Left forelimb (tissue), 1 donor: ENCODE measurements at places on chromosomes 12 and 14.

DNA sequence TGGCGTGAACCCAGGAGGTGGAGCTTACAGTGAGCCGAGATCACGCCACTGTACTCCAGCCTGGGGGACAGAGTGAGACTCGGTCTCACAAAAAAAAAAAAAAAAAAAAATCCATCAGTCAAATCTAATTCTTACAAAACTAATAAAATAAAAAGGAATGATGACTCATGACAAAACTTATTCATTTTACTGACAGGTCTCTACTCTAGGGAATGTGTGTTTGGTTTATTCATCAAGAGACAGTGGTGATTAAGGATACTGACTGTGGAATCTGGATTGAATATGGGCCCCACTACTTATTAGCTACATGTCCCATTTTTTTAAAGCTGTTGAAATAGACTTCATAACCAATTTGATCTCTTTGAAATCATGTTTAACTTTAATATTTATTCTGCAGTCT is 29.3 kb upstream of the GAS2L3 start:
- no peak for DNase-seq

DNA sequence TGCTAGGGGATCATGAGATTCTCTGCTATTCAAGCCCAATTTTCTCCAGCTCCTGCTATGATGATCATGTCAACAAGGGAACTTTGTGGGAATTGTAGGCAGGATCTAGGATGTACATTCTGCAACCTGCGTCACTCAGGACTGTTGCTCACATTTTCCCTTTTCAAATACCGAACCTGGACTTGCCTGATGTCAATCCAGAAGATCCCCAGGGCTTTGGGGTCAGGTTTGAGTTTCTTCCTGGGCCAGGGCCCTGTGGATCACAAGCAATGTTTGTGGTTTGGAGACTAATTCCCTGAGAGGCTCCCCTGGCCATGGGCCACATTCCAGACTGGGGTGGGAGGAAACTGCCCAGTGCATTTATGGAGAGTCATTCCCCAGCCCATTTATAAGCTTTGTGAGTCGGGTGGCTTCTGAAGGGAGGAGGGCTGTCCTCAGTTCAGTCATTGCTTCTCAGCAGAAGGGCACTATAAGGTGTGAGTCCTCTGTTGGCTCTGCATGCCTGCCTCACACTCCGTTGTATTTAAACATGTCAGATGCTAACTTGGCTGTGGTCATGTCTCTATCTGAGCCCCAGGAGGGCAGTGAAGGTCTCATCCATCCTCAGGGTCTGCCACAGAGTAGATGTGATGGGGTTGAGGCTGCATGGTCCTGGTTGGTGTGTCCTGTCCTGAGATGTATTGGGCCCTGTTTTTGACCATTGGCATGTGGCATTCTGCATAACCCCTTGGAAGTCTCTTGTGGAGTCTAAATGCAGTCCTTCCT is 6.5 kb downstream of the KRT86 start:
- peak; percentile 47 for DNase-seq

GRCh38 chr12:107319533-107320032 is 226.2 kb upstream of the CRY1 start:
- no peak for DNase-seq

DNA sequence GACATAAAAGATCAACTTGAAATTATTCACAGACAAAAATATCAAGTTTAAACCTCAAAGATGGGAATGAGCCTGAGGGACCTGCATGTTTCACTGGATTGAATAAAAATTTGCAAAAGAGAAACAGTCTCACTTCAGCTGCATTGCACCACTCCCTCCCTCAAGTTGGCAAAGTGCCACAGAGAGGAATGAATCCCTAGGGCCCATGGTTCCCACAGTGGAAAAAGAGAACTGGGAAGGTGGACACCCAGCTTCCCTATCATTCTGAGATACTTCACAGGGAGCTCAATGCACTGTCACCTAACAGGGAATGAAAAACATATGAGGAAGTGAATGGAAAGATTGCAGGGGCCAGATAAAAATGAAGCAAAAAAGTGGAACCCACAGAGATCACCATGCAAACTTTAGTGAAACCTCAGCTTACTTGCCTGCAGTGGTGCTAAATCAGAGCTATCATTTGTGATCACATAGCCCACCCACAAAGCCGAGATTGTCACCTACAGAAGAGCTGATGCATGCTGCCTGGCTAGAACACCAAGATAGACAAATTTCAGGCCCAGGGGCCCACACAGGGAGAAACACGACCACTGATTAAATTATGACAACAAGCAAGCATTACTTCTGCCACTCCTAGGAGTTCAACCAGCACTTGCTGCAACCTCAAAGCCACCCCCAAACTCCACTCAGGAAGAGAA is 911.3 kb downstream of the LRFN5 start:
- no peak for DNase-seq

DNA sequence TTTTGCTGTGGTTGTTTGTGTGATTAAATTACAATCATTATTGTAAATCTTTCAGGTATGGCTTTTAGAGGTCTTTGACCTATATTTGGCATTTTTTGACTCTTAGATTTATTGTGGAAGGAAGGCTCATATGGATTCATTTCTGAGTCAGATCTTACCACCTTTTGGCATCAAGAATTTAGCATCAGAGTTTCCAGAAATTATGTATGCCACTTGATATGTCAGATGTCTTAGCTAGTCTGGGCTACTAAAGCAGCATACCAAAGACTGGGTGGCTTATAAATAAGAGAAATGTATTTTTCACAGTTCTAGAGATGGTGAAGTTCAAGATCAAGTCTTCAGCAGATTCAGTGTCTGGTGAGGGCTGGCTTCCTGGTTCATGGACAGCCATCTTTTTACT is 129.5 kb upstream of the PZP start:
- no peak for DNase-seq

- DNase-seq = no peak
Measured at GRCh38 chr14:54981698-54982097, 45.2 kb downstream of the WDHD1 start.

DNA sequence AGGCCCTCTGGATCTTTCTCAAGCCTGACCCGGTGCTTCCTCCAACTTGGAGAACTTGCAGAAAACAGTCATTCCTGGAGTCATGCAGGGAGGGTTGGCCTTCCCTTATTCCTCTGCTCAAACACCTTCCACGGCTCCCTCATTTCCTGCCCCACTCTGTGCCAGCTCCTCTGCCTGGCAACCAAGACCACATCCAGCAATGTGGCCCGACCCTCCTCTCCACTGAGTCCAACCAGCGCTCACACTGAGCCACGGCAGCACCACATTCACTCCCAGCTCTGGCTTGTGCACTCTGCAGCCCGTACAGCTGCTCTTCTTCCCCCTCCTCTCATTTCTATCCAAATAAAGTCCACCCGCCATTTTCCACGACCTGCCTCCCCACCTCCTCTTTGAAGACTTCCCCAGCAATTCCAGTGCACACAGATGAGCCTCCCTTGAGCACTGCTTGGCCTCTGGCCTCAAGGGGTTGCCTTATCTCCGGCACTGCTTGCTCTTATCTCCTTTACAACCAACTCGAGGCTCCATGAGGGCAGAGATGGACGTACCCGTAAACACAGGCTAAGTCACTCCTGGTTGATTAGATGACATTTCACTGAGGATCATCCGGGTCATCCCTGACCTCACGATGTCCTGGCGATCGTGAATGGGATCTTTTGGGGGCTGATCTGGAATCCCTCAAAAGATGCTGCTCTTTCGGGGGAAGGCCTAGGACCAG is 5.4 kb downstream of the PGF start:
- DNase-seq = no peak

GRCh38 chr12:9041321-9041720 is 52.0 kb downstream of the KLRG1 start:
- no peak for DNase-seq

GRCh38 chr12:94207849-94208621 is 59.7 kb downstream of the PLXNC1 start:
- no peak for DNase-seq

- DNase-seq = no peak
Measured at GRCh38 chr12:96335270-96335669, 65.0 kb downstream of the CDK17 start.

DNA sequence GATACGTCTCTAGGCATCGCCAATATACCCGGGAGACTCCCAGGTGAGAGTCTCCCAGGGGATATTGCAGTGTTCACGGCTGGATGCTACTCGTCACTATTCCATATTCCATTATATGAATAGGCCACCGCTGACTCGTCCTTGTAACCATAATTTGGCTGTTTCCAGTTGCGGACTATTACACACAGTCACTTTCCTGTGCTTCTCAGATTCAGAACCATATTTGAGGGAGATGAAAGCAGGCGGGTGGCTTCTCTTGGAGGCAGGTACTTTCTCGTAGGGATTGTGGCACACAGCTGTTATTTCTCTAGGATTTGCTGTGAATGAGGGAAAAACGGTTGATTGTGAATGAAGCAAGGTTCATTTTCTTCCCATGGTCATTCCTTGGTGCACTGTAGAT is 73.0 kb downstream of the ADGRD1 start:
- DNase-seq = no peak

DNA sequence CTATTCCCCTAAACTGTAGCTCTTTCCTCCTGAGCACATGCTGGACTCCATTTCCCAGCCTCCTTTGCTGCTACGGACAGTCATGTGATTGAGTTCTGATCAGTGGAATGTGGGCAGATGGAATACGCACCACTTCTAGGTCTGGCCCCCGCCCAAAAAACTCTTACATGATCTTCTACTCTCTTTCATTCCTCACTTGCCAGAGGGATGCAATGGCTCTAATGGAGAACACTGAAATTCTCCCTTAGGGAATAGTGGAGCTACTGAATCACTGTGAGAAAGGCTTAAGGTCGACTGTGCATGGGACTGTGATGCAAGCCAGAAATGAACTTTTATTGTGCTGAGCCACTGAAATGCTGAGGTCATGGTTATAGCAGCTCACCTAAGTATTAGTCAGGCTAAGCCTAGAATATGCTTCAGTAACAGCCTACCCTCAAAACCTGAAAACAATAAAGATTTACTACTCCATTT is 13.0 kb upstream of the TMED2 start:
- DNase-seq = no peak

- DNase-seq = no peak
Measured at GRCh38 chr12:58414398-58414871, 473.1 kb downstream of the ATP23 start.

DNA sequence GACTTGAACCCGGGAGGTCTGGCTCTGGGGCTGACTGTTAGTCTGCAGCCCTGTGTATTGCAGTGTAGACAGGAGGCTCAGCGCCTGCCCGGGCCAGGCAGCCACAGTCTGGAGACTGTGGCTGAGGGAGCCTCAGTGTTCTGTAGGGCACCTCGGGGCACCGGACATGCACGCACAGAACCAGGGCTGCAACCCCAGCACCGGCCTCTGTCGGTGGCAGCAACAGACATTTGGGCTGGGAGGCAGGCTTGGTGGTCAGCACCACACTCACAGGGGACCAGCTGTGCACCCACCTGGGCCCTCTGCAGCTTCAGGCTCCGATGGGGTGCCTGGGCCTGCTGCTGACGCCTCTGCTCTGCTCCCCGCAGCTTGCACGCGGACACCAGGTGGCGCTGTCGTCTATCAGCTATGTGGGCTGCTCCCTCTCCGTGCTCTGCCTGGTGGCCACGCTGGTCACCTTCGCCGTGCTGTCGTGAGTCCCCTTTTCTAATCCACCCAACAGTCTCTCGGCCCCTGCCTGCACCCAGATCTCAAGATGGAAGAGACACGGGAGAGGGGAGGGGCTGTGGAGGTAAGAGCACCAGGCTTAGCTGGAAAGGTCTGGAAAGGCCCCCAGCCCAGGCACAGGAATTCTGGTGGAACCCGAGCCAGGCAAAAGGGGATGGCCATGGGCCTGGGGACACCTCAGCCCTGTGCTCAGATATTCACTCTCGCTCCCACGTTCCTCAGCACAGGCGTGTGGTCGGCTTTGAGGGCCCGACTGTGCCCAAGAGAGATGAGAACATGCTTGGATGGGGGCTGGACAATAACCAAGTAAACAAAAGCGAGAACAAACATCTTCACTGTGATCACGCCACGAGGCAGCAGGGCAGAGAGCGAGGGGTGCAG is 151.0 kb downstream of the ADGRD1 start:
- DNase-seq = peak; percentile 86

- no peak for DNase-seq
Measured at GRCh38 chr12:58196971-58197370, 255.6 kb downstream of the ATP23 start.

DNA sequence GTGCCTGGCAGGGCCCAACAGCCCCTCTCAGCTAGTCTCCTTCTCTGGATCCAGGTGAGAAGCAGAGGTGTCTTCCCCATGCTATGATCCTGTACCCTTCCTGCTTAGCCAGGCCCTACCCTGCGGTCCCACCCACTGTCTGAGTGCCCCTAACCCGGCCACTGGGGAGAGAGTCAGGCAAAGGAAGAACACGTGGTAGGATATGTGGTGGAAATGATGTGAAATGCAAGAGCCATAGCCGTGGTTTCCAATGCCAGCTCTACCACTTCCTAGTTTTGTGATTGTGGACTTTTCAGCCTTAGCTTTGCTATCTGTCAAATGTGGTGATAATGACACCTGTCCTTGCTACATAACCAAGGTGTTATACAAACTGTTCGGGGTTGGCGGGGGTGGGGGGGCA is 15.8 kb downstream of the KRT2 start:
- no peak for DNase-seq

- no peak for DNase-seq
Measured at GRCh38 chr14:75821831-75822521, 159.8 kb downstream of the TGFB3 start.

- DNase-seq = no peak
Measured at GRCh38 chr14:81982046-81982445, 448.4 kb upstream of the SEL1L start.

DNA sequence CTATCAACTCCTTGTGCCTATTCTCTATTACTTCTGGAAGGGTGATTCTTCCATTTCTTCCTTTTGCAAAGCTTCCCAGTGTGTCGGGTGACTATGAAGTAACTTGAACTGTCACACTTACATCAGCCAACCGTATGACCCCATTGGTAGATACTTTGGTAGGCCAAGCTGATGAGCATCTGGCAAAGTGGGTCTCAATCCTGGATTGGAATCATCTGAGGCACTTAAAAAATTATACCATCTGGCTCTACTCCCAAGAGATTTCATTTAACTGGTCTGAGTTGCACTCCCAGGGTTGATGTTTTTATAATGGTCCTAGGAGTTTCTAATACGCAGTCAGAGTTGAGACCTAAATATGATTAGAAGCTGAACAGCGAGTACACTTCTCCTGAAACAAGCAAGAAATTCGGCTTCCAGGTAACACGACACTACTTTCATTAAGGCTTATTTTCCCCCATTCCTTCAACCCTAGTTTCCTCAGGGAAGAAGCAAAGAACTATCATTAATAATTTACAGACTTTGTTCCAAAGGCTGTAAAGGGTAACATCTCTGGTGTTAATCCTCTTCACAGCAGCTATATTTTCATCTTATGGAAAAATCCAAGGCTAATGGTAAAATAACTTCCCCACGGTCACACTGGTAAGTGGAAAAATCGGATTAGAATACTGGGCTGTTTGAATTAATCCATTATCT is 76.8 kb downstream of the PDE6H start:
- DNase-seq = no peak

DNA sequence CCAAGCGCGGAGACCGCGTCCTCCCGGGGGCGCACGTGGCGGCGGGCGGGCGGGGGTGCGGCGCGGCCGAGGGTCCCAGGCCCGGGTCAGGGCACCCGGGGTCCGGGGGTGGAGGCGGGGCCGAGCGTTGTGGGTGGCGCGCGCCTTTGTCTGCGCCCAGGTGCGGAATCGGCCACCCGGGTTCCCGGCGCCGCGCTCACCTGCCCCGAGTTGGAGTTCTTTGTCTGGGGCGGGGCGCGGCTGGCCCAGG is 50.1 kb downstream of the LRCOL1 start:
- DNase-seq = no peak
